Sciatic nerve (tissue), 2 donors: ENCODE measurements at places on chromosomes 1 and 21.

DNA sequence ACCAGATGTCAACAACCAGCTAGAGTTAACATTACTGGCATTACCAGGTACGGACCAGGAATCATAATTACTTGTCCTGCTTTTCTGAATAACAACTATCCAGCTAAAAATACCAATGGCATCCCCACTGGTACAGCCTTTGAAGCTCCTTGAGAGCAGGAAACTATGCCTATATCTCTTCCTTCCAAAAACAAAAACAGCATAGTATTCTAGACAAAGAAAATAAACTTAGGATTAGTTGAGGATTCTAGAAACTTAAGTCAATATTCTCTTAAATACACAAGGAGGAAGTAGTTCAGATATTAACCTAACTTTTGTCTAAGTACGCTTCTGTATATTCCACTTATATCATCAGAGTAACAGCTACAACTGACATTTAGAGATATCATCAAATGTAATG lies 3.0 kb downstream of the FUBP1 start:
- DNase-seq, result no peak

DNA sequence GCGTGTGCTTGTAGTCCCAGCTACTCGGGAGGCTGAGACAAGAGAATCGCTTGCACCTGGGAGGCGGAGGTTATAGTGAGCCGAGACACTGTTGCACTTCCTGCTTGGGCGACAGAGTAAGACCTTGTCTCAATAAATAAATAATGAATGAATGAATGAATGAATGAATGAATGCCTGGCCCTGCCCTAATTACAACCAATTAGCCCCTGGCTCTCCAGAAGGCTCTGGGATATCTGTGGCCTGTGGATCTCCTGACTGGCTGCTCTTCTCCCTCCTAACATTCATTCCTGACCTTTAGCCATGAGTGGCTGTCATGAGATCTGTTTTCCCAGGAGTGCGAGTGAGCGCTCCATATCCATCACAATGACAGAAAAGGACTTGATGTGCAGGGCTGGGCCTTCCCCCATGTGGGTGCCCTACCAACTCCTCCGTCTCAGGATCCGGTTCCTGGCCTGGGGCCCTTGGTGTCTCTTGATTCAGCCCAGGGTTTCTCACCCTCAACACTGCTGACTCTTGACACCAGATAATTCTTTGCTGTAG lies 243.6 kb upstream of the TMEM51 start:
- DNase-seq, result no peak

DNA sequence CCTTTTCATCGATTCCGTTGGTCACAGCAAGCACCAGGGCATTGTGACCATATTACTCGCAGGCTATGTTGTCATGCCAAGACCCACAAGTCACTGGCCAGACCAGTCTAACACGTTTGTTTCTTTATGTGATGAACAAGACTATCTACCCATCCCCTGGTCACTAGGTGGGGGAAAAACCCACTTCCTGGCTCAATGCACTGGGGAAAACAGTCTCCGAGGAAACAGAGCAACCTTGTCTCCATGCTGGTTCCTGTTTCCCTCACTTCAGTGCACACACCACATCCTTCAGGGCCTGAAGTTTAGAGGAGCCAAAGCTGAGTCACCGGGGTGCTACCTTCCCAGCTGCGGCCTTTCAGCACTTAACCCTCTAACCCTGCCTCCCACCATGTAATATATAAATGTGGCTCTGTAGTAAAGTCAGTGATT lies 20.9 kb downstream of the ERICH3 start:
- DNase-seq, result no peak

DNA sequence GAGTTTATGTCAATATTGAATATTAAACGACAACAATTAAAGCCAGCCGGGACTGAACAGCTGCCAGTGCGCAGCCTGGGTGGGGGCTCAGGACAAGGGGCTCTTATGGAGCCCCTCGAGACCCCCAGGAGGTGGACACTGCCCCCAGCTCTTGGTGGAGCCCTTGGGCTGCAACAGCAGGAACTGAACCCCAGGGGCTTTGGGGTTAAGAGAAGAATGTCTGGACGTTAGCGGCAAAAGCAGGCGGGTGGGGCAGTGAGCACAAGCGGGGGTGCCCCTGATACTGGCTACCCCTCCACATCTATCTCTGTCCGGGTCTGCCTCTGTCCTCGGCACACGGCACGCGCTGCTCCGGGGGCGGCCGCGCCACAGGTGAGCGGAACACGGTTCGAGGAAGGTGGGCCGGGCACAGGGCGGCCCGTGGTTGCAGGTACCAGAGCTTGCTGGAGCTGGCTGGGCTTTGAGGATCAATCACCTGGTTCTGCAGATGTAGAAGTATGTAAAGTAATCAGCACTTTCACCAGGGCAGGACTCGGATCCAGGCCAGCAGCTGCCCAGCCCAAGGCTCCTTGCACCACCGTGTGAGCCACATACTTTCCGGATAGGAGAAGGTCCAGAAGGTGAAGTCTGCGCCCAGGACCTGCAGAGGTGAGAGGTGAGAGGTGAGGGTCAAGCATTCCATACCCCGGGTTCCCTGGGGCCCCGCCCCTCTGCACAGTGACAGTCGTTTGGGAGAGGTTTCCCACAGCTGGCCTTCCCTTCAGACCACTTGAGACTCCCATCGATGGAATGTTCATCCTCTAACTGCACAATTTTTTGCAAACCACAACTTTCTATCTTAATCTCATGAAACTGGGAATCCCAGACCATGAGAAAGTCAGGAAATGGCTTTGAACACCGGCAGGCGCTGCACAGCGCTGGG lies 12.4 kb upstream of the POFUT2 start:
- peak; percentile 59 for DNase-seq

DNA sequence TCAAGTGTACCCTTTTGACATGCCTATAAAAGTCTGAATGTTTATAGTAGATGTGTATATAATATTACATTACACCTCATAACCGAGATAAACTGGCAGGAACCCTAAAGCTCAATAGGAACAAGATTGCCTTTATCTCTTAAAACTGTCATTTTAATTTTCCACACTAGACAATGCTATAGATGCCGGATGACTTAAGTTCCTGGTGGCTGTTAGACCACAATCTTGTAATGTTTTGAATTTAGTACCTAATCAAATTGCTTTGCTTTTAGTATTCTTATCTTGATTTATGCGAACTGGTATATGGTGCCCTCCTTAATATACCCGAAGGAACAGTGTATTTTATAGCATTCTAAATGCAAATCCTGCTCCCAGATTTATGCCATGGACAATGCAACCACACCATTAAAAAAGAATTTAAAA lies 1397.0 kb upstream of the ADGRL4 start:
- DNase-seq, result no peak

- DNase-seq, result no peak
Measured at GRCh38 chr1:219463636-219464035, 149.3 kb downstream of the ZC3H11B start.

GRCh38 chr1:82721702-82722101 lies 921.0 kb downstream of the ADGRL2 start:
- DNase-seq, result no peak

- no peak for DNase-seq
Measured at GRCh38 chr1:234234199-234234598, 139.1 kb upstream of the COA6 start.

DNA sequence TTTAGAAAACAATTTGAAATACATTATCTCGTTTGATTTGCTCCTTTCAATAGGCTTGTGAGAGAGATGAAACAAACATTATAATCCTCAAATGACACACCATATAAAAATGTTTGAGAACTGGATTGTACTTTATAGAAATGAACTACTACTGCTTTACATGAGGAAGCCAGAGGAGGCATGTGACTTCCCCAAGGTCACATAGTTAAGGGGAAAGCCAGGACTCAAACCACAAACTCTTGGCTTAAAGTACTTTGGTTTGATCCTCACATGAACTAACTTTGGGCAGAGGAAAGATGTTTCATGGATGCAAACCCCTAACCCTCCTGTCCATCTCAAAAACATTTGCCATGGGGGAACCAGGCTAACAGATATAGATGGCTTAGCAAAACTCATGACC lies 4.7 kb downstream of the ARHGEF11 start:
- DNase-seq, result no peak

DNA sequence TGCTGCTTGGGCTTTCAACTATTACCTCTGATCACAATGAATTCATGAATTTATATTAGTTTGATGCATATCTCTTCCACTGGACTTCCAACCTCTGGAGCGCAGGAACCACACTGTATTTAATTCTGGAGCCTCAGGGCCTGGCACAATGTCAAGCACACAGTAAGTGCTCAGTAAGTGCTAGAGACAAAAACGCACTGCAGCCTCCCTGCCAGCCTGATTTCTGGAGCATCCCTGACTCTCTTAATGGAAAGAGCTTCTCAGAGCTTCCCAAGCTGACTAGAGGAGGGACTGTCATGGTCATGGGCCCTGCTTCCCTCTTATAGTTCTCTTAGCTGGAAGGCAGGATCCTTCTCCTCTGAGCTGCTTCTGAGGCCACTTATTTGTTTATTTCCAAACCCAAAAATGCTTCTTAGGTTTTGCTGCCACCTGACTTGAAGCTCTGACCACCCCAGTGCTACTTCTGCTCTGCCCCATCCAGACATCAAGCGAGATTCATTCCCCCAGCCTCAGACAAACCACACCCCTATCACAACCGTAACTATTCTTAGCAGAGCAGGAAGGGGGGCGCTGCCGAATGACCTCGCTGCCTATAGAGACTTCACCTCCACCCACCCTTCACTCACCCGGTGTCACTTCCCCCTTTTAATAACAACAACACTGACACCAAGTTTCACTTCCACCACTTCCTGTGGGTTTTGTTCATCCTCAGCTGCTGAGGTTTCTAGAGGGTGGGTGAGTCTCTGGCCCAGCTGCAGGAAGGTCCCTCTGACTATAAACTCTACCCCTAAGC lies 33.6 kb downstream of the NUAK2 start:
- no peak for DNase-seq

DNA sequence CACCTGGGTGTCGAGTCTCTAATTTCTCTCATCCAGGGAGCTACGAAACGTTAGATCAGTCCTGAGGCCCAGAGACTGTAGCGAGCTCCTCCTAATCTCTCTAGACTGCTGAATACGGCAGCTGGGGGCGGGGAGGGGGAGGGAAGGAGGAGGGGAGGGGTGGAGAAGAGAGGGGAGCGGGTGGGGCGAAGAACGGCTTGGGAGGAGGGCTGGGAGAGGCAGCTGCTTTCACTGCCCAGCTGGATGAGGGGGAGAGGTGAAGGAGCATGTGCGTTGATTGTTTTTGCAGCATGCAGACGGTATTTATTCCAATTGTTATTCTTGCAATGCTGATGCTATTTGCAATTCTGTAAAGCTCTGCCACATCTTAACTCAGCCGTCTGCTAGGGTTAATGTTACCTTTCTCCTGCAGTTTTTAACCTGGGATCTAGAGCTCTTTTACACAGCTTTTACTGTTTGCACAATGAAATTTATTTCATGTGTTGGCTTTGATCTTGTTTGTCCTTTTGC lies 790 bp downstream of the DNAJC6 start:
- no peak for DNase-seq

GRCh38 chr1:30895944-30896660 lies 12.5 kb downstream of the SDC3 start:
- no peak for DNase-seq

DNA sequence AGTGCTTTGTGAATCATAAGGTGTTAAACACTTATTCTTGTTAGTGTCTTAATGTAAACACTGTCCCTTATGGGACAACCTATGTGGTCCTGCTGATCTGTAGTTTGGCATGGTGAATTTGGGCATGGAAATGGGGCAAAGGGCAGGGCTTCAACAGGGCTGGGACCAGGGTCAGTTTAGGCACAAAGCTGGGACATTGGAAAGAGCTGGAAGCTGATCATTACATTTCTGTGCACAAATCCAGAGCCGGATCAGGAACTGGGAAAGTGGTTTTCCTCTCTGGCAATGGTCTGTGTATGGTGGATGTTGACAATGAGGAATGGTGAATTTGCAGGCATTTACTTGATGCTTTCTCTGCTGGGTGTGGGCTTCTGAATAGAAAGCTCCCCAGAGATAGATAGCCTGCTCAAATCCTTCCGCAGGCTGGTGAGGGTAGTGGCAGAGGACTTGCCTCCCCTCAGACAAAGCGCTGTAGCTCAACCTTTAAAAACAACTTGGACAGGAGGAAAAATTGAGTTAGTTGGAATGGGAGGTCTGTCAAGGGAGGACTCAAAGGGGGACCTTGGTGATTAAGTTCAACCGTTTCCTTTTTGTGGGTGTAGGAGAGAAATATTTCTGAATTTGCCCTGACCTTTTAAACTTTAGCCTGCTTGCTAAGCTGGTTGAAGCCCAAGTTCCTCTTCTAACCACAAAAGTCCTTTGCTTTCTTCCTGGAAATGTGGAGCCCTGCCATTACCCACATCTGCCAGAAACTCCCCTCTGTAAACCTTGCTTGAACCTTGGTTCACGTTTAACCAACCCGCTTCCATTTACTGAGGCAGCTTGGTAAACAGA lies 35.3 kb downstream of the HLX start:
- DNase-seq, result no peak

- DNase-seq, result no peak
Measured at GRCh38 chr1:94651076-94651475, 109.5 kb upstream of the F3 start.

GRCh38 chr1:180311011-180311730 lies 81.1 kb downstream of the LHX4 start:
- no peak for DNase-seq

DNA sequence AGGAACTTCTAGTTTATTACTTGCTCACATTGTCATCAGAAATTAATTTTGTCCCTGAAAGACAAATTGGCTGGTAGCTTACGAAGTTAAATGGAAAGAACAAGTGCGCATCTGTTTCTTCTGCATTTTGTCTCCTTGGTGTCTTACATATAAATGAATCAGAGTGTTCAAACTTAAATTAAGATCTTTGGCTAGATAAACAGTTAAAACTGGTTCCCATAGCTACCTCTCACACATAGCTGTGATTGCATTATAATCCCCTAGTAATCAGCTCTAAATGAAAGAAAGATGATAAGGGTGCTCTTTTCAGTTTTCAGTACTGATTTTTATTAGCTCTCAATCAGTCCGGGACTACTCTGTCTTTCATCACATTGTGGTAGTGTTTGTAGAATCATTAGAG lies 124.2 kb upstream of the LMO4 start:
- DNase-seq, result no peak

DNA sequence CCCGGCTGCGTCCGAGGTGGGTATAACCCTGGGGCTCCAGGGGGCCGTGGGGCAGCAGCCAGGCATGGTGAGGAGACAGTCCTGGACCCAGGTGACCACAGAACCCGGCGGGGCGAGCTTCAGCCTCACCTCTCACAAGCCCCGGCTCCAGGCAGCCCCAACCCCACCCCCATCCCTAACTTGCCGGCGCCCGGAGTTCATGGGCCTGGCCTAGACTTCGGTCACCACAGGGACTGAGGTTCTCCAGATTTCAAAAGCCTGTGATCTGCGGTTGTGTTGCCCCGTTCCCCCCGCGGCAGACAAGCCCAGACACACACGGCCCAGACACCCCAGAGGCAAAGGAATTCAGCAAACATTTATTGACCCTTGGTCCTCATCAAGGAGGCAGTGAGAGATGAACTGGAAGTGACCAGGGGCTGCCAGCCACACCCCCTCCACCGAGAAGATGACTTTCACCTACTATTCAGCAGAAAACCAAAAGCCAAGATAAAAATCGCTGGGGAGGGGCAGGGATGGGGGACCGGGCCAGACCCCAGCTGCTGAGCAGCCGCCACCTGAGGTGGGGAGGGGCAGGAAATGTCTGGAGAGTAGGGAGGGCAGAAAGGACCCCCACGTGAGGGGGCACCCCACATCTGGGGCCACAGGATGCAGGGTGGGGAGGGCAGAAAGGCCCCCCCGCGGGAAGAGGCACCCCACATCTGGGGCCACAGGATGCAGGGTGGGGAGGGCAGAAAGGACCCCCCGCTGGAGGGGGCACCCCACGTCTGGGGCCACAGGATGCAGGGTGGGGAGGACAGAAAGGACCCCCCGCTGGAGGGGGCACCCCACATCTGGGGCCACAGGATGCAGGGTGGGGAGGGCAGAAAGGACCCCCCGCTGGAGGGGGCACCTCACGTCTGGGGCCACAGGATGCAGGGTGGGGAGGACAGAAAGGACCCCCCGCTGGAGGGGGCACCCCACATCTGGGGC lies 3.9 kb downstream of the HES4 start:
- DNase-seq, result no peak
